ENCODE measurements at places on chromosomes 5 and 9.

GRCh38 chr5:74082512-74083055 lies 456.6 kb downstream of the ARHGEF28 start:
- no peak for DNase-seq

DNA sequence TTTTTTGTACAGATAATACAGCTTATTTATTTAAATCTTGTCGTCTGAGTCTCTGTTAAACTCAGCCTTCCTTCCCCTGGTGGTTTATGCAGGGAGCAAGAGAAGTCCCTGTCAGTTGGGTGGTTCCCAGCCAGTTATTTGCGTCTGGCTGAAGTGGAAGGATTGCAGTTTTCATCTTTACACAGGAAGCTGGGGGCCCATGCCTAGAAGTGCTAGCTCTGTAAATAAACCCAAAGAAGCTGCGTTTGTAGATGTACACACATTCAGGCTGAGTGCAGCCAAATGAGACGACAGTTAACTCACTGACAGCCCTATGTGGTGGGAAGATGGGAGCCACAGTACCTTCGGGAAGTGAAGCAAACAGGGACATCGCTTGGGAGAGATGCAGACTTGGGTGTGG lies 122.1 kb downstream of the SAXO1 start:
- no peak for DNase-seq

- no peak for DNase-seq
These were observed 31.0 kb downstream of the CAMK4 start for GRCh38 chr5:111255169-111255568.

GRCh38 chr5:157116483-157116954 lies 7.7 kb upstream of the HAVCR2 start:
- no peak for DNase-seq

GRCh38 chr9:6968271-6968670 lies 210.5 kb downstream of the KDM4C start:
- peak; percentile 42 for DNase-seq

DNA sequence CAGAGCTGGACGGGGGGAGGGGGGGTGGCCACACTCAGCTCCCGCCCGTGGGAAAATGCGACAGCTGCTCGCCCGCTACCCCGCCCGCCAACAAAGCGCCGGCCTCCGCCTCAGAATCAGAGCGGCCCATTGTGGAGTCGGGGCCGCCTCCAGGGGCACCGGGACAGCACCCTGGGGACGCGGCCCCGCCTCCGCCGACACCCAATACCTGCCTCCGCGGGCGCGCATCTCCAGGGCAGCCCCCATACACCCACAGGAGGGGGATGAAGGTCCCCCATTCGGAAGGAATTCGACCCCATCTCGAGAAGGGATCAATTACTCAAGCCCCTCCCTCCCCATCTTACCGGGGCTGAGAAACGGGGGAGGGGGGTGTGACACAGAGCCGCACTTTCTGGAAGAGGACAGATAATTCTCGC lies 1.3 kb downstream of the NOTCH1 start:
- DNase-seq, result no peak

GRCh38 chr9:115494393-115494792 lies 376.4 kb upstream of the TNC start:
- DNase-seq, result no peak

GRCh38 chr9:22307013-22307711 lies 139.5 kb upstream of the DMRTA1 start:
- peak; percentile 41 for DNase-seq

DNA sequence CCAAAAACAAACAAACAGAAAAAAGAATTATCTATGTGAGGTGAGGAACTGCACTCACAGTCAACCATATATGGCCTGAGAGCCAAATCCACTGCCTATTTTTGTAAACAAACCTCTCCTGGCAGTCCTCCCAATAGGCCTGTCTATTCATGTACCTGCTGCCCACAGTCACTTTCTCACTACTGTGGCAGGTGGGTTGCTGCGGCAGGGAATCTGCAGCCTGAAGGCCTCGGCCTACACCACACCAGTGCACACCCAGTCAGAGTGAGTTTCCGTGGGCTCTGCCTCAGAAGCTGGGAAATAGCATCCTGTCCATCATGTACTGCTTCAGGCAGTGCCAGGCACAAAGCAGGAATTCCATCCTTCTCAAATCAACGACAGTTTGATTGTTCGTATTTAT lies 82.3 kb downstream of the SPTLC1 start:
- DNase-seq, result no peak

Measured in HFFc6 (cell line).